HFFc6 (cell line): ENCODE measurements at places on chromosomes 6 and 20.

GRCh38 chr6:69791065-69791471, 5.7 kb downstream of the LMBRD1 start:
- peak; percentile 13 for DNase-seq

DNA sequence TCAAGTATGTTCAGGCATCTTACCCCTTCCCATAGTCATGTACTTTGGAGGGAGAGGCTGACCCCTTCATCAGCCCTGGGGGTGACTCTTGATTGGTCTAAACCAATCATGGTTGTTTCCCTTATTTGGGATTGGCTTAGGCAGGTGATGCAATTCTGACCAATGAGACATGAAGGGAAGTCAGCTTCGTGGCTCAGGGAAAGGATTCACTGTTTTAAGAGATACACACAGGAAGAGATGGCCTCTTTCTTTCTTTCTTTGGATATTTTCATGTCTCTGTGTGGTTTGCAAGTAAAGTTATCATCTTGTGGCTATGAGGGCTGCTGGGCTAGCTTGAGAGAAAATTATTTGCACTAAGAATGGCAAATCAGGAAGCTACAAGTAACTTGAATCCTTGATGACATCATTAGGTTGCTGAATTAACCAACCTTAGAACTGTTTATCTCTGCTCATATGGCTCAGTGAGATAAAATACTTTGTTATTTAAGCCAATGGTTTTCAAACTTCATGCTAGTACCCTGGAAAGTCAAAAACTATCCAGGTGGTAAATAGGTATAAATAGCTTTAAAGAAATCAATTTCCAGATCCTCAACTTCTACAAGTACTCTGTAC, 144.2 kb upstream of the CENPW start:
- DNase-seq = no peak

- no peak for DNase-seq
Measured at GRCh38 chr20:32610472-32611218, 25.5 kb upstream of the NOL4L start.

GRCh38 chr6:14728396-14729024, 517.4 kb upstream of the JARID2 start:
- DNase-seq = no peak
